ENCODE measurements at places on chromosomes 6 and 20.
A peak's percentile ranks its signal among the peaks of the same experiment; 100 is the strongest.

- peak; percentile 37 for DNase-seq
These were observed 489.1 kb downstream of the PREX1 start for GRCh38 chr20:48338717-48339116.

DNA sequence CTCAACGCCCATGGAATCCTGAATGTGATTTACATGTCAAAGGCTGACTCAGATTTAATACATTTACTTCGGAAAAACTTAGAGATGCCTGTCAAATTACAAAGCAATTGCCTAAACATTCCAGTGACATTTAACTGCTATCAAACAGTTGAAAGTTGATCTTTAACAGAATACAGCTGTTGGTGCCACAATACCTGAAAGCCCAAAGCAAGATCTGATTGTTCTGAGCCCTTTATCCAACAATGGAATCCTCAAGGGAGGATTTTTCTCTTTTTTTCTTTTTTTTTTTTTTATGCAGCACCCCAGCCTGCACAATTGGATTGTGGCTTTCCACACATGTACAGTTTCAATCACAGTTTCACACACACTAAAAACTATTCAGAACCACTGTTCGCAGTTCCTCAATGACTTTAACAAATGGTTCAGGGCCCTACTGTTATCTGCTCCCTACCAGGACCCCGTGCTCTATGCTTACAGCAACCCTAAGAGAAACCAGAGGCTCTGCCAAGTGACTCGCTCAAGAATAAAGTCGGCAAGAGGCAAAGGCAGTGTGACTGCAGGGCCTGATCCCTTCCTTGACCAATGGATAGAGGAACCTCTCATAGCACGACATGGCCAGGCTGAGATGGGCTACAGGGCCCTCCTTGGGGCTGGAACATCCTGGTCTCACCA is 33.3 kb downstream of the EPB41L2 start:
- peak; percentile 45 for DNase-seq

DNA sequence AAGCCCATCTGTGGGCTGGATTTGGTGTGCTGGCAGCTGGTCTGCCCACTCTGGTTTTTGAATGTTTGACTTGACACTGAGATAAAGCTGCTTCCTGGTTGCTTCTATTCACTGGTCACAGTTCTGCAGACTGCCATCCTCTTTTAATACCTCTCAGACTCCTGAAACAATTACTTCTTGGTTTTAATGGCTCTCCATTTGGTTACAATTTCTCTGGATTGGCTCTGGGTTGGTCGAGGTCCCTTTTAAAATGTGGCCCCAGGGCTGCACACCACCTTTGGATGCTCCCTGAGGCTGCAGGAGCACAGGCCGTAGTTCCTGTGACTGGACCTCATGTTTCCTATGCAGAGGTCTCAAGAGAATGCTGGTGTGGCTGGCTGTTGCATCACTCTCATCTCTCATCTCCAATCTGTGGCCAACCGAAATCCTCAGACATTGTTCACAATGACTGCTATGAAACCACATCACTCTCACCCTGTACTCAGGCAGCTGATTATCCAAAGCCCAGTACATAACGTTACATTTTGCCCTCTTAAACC is 98.5 kb downstream of the INSM1 start:
- DNase-seq = peak; percentile 88

DNA sequence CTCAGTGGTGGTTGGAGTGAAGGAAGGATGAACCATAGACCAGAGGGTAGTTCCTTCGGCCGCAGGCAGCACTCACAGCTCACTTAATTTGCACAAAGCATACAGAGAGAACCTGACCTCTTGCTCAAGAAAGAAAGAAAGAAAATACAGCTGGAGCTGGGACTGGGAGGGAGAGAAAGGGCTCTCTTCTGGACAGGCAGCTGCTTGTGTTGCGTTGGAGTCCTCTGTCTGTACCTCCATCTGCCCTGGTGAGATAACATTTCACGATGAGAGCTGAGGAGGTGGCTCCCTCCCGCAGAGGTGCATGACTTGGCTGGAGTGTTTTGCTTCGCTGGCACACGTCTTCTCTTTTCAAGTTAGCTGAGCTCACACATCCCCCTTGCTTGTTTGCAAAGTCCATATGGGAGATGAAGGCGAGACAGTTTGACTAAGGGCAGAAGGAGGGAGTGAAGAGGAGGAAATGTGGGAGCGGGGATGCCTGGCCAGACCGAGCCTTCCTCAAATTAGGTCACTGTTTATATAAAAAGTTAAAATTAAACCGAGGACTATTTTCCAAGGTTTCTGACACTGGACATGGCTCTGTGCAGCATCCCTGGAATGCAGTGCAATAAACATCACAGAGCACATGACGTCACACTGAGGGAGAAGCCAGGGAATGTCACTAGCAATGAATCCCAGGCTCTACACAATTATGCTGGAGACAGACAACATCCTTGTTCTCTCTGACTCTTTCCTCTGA is 359.4 kb downstream of the CD83 start:
- peak; percentile 93 for DNase-seq
